Right cardiac atrium (tissue), 5 donors: ENCODE measurements at places on chromosomes 1 and 21.
A peak's percentile ranks its signal among the peaks of the same experiment; 100 is the strongest.

DNA sequence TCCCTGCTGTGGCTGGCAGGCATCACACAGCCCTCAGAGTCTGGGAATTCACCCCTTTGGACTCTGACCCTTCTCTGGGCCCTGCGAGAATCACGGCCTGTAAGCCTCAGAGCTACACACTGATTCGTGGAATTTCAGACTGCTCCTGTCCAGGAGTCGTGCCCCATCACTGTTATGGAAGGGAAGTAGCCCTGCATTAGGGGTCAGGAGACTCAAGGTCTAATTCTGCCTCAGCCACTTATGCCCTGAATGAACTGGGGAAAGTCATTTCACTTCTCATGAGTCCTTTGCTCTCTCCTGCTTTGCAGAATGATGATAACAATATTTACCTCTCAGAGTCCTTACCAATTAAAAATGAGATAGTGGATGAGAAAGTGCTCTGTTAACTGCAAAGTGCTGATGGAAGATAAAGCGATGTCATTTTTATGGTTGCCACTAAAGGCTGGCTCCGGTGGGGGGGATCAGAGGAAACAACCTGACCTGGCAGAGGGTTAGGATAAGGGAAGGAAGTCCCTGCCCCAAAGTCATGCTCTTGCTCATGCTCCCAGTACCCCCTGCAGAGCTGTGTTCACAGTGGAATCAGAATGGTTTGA lies 148.6 kb upstream of the CD34 start:
- DNase-seq, result no peak

- peak; percentile 72 for DNase-seq
Observed at GRCh38 chr1:2232916-2233438, 4.9 kb downstream of the SKI start.

DNA sequence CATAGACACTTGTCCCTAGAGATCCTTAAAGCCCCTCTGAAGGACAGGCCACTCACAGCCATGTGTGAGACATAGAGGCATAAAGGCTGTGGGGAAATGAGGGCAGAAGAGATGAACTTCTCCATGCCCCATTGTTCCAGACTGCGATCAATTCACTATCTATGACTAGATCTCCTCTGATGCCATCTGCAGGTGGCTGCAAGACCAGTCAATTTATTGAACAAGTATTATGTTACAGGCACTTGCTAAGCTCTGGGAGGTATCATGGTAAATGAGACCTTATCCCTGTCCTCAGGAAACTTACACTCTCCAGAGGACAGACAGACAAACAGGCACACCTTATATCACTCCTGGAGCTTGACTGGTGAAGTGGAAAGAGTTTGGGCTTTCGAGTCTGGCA lies 22.9 kb downstream of the UBIAD1 start:
- DNase-seq, result no peak

DNA sequence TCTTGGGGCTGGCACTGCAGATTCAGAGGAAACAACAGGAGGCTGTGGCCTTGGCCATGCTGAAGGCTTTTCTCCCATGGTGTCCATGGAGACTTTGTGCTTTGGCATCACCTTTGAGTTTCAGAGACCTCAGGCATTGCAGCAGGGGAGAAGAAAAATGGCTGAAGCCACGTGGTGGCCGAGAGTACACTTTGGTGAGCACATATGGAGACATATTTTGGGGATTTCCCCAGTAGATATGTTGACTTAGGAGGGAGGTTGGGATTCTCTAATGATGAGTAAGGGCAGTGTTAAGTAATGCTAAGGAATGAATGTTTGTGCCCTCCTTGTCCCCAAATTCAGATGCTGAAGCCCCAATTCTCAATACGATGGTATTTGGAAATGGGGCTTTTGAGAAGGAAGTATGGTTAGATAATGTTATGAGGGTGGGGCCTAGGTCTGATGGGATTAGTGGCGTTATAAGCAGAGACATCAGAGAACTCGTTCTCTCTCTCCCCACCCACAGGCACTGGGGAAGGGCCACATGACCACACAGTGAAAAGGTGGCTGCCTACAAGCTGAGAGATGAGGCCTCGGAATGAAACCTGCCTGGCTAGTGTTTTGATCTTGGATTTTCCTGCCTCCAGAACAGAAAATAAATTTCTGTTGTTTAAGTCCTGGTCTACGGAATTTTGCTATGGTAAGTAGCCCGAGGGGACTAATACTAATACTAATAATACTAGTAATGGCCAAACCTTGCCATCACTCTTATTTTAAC lies 98.6 kb downstream of the TBX19 start:
- no peak for DNase-seq

DNA sequence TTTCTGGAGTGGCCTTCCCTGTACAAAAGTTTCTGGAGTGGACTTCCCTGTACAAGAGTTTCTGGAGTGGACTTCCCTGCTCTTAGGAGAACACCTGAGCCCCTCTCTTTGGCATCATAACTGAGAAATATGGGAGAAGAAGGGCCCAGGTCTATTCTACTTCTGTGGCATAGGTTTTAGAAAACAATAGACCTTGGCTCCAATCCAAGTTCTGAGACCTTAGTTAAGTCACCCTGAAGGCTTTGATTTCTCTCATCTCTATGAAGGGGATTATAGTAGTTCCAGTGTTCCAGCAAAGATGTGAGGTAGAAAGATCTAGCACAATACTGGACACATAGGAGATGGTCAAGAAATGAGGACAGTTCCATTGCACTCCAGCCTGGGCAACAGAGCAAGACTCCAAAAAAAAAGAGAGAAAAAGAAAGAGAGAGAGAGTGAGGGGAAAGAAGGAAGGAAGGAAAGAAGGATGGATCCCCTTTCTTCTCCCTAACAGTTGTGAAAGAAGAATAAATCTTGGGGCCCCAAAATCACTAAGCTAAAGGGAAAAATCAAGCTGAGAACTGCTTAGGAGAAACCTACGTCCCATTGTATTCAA lies 13.3 kb upstream of the EIF4G3 start:
- no peak for DNase-seq

DNA sequence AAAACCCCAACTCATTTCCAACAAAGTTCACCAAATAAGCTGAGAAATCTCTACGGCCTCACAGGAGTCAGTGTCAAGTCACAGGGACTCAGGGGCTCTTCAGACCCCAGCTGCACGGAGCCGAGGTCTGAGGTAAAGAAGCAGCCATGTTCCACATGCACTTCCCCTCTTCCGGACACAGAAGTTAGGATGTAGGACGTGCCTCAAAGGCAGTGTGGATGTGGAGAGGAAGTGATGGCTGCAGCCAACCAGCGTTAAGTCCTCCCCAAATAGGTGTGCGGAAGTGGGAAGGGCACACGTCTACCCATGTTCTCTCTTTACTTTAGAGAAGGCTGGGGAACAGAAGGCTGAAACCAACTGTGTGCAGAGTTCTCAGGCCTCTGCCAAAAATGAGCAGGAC lies 14.6 kb upstream of the NCF2 start:
- no peak for DNase-seq

GRCh38 chr1:183946320-183946613 lies 91.3 kb downstream of the COLGALT2 start:
- DNase-seq, result no peak

GRCh38 chr1:157040802-157041201 lies 4.7 kb downstream of the ARHGEF11 start:
- DNase-seq, result no peak

GRCh38 chr1:38332649-38333310 lies 286.2 kb upstream of the POU3F1 start:
- no peak for DNase-seq

- DNase-seq, result no peak
Observed at GRCh38 chr1:103267893-103268292, 159.6 kb upstream of the COL11A1 start.

DNA sequence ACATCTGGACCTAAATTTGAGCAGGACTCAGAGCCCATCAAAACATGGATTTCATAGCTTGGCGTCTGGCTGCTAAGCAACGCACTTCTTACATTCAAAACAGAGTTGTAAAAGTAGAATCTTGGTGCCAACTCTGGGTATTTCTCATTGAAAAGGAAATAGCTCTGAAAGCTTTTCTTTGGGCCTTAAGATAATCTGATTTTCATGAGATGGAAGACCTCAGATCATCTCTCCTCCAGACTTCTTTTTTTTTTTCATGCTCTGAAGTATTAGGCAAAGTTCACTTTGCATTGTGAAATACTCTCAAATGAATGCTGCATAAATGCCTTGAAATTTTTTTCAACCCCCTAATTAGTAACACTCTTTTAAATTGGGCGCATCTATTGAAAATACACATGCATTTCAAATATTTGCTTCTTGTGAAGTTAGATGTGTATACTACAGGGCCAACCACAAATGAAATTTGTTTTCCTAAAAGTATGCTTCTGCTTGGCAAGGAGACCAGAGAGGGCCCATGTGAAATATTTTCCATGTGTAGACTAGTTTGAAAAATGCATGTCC lies 4.2 kb downstream of the ADAMTS5 start:
- peak; percentile 44 for DNase-seq

DNA sequence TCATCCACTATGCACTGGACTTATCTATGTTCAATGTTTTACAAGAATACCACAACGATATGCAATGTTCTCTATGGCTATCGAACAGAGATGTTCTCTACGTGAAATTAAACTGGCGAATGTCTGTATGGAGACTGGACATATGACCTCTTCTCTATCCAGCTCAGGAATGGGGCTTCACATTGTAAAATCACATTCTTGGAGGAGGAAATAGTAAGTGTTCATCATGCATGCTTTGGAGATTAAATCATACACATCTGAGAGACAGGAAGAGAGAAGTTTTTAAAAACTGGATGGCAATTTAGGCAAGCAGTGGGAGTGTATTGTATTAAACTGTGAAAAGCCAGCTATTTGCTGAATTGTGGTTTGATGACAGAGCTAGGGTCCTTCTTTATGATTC lies 47.9 kb upstream of the RGL1 start:
- no peak for DNase-seq

DNA sequence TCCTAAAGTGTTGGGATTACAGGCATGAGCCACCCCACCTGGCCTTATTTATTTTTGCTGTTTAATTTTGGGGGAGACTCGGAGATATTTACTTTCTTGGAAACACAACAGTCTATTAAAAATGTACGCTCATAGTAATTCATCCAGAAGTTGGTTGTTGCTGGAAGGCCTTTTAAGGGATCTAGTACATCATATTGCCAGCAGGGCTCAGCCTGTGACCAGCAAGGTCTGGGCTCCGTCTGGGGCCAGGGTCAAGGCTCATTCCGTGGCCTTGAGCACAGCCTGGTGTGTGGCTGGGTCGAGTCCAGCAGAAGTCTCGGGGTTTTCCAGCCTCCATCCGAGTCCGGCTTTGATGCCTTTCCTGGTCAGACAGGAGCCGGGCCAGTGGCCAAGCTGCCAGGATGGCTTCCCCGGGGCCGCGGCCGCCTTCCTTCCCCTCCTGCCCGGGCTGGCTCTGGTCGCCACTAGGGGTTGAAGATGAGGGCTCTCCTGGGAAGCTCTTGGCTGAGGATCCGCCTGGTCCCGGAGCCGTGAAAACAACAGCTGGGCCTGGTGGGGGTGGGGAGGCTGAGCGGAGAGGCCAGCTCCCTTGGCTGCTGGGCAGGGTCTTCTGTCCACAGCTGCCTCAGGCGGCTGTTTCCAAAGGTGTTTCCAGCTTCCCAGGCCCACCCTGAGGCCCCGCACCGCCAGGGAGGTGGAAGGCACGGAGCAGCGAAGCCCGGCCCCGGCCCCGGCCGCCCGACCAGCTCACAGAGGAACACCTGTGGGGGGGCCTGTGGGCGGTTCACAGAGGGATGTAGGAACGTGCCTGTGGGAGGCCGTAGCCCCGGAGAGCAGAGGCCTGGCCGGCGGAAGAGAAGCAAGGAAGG lies 5.1 kb upstream of the VWA1 start:
- peak; percentile 94 for DNase-seq

DNA sequence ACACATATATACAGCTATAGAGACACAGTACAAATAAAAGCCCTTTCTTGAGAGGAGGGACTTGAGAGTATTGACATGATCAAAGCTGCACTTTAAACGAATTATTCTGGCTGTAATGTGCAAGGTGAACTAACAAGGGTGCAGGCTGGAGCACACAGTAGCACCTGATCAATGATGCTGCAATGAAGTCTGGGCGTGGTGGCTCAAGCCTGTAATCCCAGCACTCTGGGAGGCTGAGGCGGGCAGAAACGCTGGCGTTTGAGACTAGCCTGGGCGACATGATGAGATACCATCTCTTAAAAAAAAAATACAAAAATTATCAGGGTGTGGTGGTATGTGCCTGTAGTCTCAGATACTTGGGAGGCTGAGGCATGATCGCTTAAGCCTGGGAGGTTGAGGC lies 14.1 kb upstream of the CTH start:
- no peak for DNase-seq

GRCh38 chr1:2356401-2356800 lies 35.0 kb downstream of the MORN1 start:
- DNase-seq, result peak; percentile 34

DNA sequence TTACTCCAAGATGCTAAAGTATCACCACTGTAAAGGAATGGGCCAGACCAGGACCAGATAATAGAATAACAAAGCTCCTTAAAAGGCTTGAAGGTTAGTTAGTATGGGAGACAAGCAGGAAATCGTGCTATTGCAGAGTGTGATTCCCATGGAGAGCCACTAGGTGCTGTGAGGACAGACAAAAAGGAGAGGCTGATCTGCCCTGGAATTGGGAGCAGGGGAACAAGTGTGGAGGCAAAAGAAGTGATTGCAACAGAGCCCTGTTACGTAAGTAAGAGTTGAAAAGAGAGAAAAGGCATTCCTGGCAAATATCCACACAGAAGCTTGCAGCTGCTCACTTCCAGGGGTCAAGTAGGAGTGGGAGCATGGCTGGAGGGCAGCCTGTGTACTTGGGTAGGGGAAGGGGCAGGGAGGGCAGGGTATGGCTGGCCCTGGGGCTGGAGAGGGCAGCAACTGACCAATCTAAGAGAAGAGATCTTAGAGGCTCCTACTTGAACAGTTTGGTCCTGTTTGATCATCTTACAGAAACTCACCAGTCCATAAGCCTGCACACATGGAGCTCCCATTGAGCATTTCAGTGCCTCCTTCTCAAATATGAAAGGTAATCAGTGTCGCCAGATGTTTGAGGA lies 207.7 kb upstream of the GJB5 start:
- DNase-seq, result no peak

GRCh38 chr1:100730130-100730529 lies 10.6 kb downstream of the VCAM1 start:
- no peak for DNase-seq

DNA sequence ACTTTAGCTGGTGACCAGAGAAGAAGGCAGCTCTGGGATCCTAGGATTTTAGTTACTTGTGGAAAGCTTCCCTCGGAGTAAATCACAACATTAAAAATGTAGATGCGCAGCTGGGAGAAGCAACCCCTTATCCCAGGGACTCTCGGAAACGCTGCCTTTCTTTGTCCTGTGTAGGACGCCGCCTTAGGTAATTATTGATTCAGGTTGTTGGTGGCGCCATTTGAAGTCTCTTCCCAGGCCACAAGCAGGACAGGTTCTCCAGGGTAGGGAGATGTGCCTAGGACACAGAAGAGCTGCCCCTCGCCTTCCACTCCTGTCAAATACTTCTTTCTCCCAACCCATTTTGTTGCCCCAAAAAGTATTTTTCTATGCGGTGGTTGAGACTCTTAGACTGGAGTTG lies 10.3 kb downstream of the SLC37A1 start:
- DNase-seq, result no peak
